Stimulated activated effector memory CD8-positive, alpha-beta T cell treated with anti-CD3 and anti-CD28 coated beads, Interleukin-12 subunit alpha, Interleukin-12 subunit beta, amount 100 ng/mL, for 72 hours (primary cell): ENCODE measurements at places on chromosomes 5 and 9.

DNA sequence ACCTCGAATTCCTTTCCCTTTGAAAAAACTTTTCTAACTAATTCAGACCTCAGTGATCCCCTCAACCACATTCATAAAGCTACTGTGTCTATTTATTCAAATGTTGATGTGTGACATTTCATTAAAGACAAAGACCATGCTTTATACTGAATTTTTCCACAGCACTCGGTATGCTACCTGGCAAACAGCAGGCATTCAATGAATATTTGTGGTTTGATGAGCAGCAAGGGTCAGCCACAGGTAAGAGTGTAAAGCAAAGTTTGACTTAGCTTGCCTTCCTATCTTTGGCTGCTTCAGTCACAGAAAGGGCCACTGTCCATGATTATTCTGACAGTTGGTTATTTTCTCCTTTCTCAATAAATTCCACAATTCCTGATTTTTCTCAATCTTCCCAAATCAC lies 5.1 kb upstream of the CDC42SE2 start:
- no peak for DNase-seq

DNA sequence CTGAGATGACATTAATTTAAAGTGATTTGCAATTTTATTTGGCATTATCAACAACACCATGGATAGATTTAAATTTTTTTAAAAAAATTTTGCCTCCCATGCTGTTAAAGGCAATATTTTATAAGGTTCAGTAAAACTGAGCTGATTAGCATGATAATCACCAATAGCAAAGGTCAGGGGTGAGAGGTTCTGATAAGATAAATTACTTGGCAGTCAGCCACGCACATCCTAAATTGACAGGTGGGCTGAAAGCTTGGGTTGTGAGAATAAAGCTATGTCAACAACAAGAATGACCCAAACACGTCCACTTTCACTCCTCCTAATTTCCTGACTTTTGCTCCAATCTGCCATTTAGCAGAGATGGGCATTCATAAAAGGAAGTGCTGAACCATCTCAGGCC lies 127.1 kb downstream of the LHFPL2 start:
- no peak for DNase-seq

DNA sequence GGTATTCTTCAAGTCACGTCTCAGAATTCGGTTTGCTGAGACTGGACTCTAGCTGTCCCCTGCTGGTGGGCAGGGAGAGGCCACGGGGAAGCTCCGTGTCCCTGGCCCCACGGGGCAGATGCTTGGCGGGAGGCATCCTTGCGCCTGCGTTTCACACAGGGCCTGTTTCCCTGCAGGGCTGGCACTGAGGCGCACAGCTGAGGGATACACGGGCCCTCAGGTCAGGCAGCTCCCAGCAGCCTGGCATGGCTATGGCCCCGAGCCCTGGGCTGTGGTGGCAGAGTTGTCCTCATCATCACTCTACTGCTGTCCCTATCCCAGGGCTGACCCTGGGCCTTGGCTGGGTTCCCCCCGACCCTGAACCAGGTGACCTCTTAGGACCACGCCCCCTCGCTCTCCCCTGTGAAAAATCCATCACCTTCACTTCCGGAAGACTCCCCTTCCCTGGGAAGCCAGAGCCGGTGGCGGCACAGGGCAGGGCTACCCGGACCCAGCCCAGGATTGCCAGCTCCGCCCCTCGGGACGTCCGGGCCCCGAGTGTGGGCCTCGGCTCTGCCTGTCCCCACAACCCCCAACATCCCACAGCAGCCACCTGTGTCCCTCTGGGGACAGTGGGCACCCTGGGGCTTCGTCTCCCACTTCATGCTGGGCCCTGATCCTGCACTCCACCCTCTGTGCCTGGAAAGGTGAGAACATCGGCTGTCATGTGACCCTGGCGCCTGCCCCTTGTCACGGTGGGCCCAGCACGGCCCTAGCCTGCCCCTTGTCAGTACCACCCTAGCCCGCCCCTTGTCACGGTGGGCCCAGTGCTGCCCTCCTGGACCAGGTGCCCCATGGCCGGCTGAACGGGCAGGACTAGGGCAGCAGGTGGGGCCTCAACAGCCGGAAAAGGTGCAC lies 5.0 kb downstream of the DPP7 start:
- no peak for DNase-seq

- DNase-seq = no peak
These were observed 13.0 kb downstream of the BARX1 start for GRCh38 chr9:93942161-93942560.

- no peak for DNase-seq
These were observed 13.2 kb downstream of the CSF1R start for GRCh38 chr5:150073086-150073625.
